ENCODE measurements at places on chromosomes 1 and 21.

GRCh38 chr1:10063878-10064277 is 31.1 kb downstream of the UBE4B start:
- H3K27me3 ChIP-seq = no peaks in the 10 kb centered on the region
- no peak overlapping the region for H3K4me3 ChIP-seq
- no peak overlapping the region for H3K27ac ChIP-seq
- peaks cover 13% of the 10 kb centered on the region for H3K4me1 ChIP-seq
- no peak for DNase-seq
- H3K36me3 ChIP-seq = no peaks in the 10 kb centered on the region

DNA sequence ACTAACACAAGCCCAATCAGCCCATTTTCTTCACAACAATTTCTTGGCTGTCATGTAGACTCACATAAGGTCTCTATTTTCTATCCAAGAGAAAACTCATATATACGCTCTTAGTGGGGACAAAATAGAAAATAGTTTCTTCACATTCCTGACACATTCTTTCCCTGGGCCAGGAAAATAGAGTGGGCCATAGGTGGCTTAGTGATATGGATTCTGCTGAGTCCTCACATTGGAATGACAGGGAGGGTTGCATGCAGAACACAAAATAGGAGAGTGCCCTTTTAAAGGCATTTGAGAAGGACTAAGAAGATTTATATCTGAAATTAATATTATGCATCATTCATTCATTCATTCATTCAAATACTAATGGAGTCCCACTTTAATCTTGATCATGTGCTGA is 207.7 kb downstream of the LYPLAL1 start:
- no peaks in the 10 kb centered on the region for H3K4me1 ChIP-seq
- no peak overlapping the region for H3K4me3 ChIP-seq
- no peak for DNase-seq

DNA sequence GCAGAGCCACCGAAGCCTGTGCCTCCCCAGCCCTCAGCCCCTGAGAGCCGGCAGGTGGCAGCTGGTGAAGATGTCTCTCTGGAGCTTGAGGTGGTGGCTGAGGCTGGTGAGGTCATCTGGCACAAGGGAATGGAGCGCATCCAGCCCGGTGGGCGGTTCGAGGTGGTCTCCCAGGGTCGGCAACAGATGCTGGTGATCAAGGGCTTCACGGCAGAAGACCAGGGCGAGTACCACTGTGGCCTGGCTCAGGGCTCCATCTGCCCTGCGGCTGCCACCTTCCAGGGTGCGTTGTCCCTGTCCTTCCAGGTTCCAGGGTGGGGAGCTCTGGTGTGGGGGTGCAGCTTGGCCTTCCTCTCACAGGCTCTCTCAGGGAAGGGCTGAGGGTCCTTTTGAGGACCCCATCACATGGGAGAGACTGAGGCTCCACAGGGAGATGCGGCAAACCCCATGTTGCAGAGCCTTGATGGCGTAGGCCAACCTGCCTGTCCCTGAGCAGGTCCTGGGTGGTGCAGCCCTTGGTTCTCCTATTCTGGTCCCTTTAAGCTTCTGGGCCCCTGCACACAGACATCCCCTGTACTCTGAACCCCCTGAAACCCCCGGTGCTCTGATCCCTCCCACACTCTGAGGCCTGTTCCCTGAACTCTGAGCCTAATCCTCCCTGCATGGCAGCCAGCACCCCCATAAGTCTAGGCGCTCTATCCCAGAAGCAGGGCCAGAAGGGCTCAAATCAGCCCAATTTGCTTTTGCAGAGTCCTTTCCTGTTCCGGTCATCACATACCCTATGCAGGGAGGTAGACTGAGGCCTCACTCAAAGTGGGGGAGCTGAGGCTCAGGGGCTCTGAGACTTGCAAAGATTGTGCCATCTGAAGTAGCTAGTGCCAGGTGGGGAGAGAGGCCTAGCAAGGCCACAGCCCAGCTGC is 88.5 kb downstream of the TRIM11 start:
- H3K36me3 ChIP-seq = no peaks in the 10 kb centered on the region
- H3K4me3 ChIP-seq = no peak overlapping the region
- no peaks in the 10 kb centered on the region for H3K4me1 ChIP-seq
- H3K27ac ChIP-seq = no peak overlapping the region
- no peaks in the 10 kb centered on the region for H3K27me3 ChIP-seq

DNA sequence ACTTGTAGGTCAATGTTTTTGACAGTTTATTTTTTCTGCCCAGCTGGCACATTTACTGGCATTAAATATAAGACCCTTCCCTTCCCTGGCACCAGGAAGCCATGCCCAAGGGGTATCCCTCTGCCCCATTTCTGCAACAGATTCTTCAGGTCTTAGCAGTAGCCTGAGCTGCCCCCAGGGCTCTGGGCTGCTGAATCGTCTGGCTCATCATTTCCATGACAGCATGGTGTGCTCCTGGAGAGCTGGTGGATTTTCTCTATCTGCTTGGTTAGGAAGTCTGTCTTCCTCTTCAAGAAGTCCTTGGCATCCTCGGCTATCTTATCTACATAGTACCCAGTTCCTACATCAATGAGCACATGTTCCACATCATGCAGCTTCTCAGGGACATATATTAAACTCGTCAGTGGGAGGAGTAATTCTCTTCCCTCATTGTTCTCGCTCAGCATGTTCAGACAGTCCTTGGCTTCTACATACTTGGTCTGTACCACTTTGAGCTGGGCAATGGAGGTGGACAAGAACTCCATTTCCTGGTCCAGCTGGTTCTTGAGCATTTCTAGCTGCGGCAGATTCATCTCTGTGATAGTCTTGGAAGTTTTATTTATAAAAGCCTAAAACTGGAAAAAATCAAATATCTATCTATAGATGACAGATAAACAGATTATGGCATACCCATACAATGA is 23.5 kb downstream of the MIA3 start:
- H3K4me3 ChIP-seq = no peak overlapping the region
- H3K36me3 ChIP-seq = peaks cover 16% of the 10 kb centered on the region
- H3K27me3 ChIP-seq = no peaks in the 10 kb centered on the region
- H3K27ac ChIP-seq = no peak overlapping the region

- no peaks in the 10 kb centered on the region for H3K4me1 ChIP-seq
- no peak overlapping the region for H3K4me3 ChIP-seq
- no peak overlapping the region for H3K27ac ChIP-seq
Measured at GRCh38 chr1:99738858-99739465, 27.5 kb downstream of the FRRS1 start.

DNA sequence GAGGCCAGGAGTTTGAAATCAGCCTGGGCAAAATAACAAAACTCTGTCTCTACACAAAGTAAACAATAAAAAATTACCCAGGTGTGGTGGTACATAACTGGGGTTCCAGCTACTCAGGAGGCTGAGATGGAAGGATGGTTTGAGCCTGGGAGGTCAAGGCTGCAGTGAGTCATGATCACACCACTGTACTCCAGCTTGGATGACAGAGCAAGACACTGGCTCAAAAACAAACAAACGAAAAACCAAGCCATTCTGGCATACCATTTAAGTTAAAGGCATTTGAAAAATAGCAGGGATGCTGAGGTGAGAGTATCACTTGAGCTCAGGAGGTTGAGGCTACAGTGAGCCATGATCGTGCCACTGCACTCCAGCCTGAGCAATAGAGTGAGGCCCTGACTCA is 5.3 kb upstream of the ALDH9A1 start:
- H3K27ac ChIP-seq = no peak overlapping the region
- no peak overlapping the region for H3K4me3 ChIP-seq
- H3K4me1 ChIP-seq = peaks cover 3% of the 10 kb centered on the region

GRCh38 chr1:119279456-119280381 is 88.9 kb upstream of the HAO2 start:
- peaks cover 10% of the 10 kb centered on the region for H3K27me3 ChIP-seq
- H3K27ac ChIP-seq = no peak overlapping the region
- H3K36me3 ChIP-seq = no peaks in the 10 kb centered on the region
- H3K4me1 ChIP-seq = no peaks in the 10 kb centered on the region

Measured in activated naive CD8-positive, alpha-beta T cell treated with anti-CD3 and anti-CD28 coated beads, Interleukin-2, amount 10 ng/mL, durations not matched to agents 7 days and 5 days (primary cell).